ENCODE measurements at places on chromosomes 5 and 9.

DNA sequence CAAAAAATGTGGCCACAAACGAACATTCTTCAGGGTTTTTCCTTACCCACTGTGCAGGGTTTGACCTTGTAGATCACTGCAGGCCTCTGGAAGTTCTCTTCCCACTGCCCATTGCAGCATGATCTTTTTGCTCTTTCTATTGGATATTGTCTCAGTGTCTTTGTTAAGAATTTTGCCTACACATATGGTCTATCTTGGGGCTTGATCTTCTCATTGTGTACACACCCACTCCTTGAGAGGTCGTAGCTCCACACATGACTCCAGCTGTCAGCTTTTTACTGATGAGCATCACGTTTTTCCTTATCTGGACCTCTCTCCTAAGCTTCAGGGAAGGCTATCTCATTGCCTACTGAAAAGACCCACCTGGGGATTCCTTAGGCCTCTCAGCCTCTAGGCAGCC lies 3.0 kb upstream of the GLRX start:
- no peak for DNase-seq

DNA sequence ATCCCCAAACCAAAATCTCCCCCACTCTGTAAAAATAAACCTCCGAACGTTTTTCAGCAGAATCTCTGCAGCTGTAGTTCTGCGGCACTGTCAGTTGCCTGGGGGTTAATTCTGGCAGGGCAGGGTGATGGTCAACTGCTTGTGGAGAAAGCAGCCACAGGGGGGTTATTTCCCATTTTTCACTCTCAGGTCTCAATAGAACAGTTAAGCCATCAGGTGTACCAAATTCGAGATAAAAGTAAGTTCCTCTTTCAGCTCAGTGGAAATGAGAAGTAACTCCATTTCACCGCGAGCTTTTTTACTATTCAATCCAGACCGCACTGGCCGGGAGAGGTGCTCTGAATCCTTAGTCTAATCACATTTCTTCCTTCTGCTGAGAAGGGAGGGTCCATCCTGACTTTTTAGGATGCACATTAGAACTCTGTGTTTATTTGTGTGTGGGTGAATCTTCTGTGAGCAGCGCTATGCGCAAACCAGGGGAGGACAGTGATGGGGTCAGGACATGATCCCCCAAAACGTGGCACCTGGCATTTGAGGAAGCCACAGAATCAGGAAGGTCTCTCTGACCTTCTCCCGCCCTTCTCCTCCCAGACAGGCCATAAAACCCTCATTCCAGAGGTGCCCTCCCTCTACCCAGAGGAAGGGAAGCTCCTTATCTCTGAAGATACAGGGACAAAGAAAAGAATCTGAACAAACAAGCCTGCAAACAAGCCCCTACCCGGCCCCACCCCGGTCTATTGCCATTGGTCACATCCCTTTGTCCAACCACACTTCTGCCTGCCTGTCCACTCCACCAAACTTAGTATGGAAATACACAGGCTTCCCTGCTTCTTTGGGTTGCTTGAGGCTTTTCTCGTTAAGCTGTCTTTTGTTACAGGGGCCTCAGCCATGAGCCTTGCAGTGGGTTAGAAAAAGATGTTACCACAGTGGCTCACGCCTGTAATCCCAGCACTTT lies 229.0 kb downstream of the ROR2 start:
- no peak for DNase-seq

- DNase-seq: no peak
Observed at GRCh38 chr5:53243403-53243802, 133.8 kb upstream of the MOCS2 start.

GRCh38 chr5:126139773-126140172 lies 283.4 kb upstream of the GRAMD2B start:
- DNase-seq: peak; percentile 45

GRCh38 chr9:84761137-84761808 lies 91.7 kb downstream of the NTRK2 start:
- no peak for DNase-seq

GRCh38 chr9:137168904-137169856 lies 671 bp downstream of the LRRC26 start:
- no peak for DNase-seq

DNA sequence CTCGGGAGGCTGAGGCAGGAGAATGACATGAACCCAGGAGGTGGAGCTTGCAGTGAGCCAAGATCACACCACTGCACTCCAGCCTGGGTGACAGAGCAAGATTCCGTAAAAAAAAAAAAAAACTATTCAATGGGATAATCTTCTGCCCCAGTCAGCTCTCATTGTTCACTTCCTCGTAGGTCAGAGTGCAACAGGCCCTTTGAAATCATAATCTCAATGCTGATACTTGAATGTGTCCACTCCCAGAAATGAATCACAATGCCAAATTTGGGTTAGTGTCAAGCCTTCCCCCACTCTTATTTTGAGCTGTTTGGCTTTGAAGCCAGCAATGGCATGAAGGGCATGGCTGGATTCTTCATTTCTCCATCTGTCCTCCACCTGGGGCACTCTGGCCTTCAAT lies 610.3 kb upstream of the KLF4 start:
- DNase-seq: no peak

- DNase-seq: no peak
Observed at GRCh38 chr5:107090506-107090905, 580.2 kb downstream of the EFNA5 start.

GRCh38 chr5:59362438-59362837 lies 531.1 kb downstream of the PDE4D start:
- no peak for DNase-seq

DNA sequence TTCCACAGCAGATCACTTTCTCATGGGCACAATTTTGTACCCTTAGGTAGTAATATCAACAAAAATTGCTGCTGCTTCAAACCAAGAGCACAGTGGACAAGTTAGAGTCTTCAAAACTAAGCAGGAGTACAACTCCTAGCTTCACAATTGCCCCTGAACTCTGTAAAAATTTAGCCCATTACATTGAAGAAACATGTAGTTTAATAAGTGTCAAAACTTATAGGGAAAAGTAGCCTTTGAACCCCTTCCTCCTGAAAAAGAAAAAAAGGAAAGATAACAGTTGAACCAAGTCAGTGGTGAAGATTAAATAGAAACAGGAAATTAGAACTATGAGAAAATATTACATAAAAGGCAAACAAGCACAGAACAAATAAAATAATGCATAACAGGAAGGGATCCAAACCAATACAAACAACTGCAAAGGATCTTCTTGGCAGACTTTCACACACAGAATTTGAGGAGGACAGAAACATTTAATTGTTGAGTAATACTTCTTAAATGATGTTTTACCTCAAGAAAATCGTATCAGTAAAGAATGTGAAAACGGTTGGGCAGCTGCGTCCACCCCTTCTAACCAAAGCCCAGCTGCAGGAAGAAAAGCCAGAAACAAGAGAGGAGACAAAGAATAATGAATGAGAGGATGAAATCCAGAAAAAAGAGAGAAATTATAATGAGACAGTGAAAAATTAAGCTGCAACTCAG lies 636.0 kb downstream of the NR2F1-AS1 start:
- DNase-seq: peak; percentile 68

- no peak for DNase-seq
Observed at GRCh38 chr9:303502-303901, 88.8 kb downstream of the DOCK8 start.

GRCh38 chr9:105275938-105276337 lies 31.5 kb downstream of the SLC44A1 start:
- no peak for DNase-seq

GRCh38 chr5:150053713-150054392 lies 32.5 kb downstream of the CSF1R start:
- no peak for DNase-seq

DNA sequence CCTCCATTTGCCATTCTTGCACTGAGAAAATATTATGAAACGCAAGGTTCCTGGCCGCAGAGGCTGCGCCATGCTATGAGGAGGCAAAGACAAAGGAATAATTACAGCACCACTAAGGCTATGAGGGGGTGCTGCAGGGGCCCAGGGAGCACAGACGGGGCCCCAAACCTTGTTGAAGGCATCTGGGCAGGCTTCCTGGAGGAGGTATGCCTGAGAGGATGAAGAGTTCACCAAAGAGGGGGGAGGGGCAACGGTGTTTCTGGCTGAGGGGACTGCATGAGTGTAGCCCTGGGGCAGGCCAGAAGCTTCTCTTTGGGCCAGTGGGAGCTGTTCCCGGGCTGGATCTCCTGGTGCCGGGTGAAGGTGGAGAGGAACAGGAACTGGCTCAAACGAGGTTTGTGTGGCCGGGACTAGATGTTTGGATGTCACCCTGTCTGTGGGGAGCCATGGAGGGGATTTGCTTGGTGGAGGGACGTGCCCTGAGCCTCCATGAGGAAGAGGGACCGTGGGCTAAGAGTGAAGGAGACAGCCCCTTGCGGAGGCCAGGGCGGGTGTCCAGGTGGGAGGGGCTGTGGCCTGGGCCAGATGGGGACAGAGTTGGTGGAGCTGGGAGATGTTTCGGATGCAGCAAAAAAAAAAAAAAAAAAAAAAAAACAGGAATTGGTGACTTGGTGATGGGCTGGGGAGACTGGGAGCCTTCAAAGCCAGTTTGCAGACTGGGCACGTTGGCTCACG lies 28.2 kb downstream of the PTGES start:
- no peak for DNase-seq

DNA sequence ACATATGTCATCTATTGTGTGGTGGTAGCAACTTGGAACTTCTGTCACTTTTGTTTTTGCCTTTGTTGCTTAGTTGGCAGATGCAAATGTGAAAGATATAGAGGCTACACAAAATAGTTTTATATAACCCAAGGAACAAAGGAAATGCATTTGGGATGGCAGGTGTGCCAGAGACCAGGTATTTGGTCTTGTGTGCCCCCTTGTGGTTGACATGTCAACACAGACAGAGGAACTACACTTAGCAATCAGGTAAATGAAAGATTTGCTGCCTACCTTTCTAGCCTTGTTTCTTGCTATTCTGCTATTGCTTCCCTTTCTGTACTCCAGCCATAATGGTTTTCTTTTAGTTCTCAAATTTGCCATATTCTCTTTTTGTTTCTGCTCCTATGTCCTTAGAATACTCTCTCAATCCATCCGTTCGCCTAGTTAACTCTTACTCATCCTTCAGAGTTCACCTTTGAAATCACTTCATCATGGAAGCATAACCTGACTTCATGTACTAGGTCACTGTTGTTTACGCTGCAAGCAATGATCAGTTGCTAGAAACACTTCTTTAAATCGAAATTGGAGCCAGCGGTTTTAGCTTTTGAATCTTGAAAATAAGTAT lies 119.5 kb downstream of the TRPM3 start:
- no peak for DNase-seq

GRCh38 chr9:35814106-35814840 lies 569 bp downstream of the HINT2 start:
- DNase-seq: no peak

GRCh38 chr5:173093606-173094005 lies 37.5 kb downstream of the CREBRF start:
- no peak for DNase-seq

DNA sequence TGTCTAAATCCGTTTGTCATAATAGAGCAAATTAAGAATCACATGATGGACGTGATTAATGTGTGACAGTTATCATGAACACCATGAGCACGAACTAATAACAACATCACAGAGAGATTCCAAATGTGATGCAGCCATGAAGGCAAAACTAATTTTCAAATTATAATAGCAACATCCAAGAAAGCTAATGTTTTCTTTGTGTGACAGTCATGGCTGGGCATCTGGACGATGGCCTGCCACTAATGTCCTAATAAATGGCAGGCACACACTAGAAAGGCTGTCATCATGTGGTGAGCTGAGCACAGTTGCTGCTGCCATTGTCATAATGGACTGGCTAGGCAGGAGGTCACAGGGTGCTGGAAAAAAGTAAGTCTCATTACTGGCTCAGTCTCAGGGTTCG lies 280.0 kb upstream of the EFNA5 start:
- no peak for DNase-seq

DNA sequence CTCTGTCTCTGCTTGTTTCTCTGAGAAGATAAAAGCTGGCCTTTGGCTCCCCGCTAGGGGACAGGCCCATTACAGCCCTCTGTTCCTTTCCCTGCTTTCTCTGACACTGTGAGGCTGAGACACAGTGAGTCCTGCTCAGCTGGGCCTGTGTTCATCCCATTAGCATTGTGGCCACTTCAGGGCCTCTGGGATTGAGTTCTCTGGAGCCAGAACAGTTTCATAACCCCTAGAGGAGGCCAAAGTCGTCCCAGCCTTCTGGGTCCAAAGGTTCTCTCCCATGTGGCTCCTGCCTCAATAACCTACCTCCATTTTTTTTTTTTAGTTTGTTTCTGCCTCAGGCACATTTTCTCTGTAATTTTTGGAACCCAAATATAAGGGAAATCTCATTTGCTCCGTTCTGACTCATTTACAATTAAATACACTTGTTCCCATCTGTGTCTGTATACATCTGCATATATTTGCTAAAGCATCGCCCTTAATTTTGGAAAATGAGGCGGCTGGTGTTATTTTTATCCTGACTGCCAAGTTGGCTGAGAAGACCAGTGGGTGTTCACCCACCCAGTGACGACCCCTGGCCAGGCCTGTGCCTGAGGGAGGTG lies 27.3 kb upstream of the CTNNA1 start:
- no peak for DNase-seq

GRCh38 chr5:12214267-12215015 lies 310.2 kb upstream of the CTNND2 start:
- DNase-seq: no peak

GRCh38 chr5:132237141-132237540 lies 9.5 kb upstream of the P4HA2 start:
- DNase-seq: no peak

- peak; percentile 65 for DNase-seq
Observed at GRCh38 chr9:115640887-115641286, 512.7 kb upstream of the PAPPA start.

DNA sequence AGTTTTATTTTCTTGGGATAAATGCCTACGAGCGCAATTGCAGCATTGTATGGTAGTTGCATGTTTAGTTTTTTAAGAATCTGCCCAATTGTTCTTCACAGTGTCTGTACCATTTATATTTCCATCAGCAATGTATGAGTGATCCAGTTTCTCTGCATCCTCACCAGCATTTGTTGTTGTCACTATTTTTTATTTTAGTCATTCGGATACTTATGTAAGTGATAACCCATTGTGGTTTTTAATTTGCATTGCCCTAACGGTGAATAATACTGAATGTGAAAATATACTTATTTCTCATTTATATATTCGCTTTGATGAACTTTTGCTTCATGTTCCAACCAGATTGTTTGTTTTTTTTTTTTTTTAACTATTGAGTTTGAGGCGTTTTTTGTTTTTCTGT lies 33.7 kb upstream of the PWWP2A start:
- no peak for DNase-seq

- no peak for DNase-seq
Observed at GRCh38 chr5:59905188-59905587, 11.7 kb upstream of the PDE4D start.

DNA sequence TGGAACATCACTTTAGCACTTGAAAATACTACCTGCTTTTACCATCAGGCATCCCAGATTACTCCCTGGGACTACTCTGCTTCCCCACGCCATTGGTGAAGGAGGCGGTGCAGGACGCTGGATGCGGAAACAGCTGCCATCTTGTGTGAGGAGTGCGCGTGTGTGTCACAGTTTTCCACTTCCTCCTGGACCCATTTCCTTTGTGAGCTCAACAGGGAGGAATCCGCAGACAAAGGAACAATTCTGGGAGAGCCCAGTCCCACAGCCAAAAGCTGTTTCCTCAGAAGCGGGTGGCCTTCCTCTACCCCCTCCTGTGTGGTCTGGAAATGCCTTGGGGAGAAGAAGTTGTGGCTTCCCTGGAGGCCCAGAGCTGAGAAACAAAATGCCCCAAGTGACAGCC lies 16.8 kb downstream of the AFAP1L1 start:
- DNase-seq: no peak

GRCh38 chr9:99193466-99193821 lies 28.3 kb downstream of the ALG2 start:
- no peak for DNase-seq

- DNase-seq: no peak
Observed at GRCh38 chr9:16519001-16519400, 351.5 kb downstream of the BNC2 start.

All from GM04503 (cell line).